NCI-H748 treated with DMSO at 0.1 percent for 48 hours (cell line): ENCODE measurements at places on chromosomes 7 and 10.
A peak's percentile ranks its signal among the peaks of the same experiment; 100 is the strongest.

- DNase-seq, result no peak
Measured at GRCh38 chr10:79979310-79979975, 30.5 kb upstream of the SFTPD start.

DNA sequence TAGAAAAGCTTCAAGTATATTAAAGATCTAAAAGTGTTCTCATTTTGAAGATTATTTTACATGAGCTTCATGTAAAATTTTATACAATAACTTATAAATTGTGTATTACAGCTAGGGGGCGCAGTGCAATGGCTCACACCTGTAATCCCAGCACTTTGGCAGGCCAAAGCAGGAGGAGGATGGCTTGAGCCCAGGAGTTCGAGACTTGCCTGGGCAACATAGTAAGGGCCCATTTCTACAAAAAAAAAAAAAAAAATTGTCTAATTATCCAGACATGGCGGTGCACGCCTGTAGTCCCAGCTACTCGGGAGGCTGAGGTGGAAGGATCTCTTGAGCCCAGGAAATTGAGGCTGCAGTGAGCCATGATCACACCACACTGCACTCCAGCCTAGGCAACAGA, 16.6 kb downstream of the ACBD5 start:
- no peak for DNase-seq

DNA sequence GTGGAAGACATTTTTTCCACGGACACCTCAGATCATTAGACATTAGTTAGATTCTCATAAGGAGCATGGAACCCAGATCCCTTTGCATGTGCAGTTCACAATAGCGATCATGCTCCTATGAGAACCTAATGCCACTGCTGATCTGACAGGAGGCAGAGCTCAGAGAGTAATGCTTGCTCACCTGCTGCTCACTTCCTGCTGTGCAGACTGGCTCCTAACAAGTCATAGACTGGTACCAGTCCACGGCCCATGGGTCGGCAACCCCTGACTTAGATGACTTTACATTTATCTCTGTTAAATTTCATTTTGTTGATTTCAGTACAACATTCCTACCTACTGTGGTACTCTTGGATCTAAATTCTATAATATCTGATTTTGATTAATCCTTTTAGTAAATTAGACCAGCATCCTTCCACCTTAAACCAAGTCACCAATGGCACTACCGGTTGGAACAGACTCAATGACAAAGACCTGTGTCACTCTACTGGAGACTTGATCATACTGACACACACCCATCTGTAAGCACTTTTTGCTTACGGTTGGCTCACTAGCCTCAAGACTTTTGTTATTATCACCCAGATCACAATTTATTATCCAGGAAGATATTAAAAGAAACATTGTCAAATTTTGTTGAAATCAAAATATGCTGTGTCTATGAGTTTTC, 8.0 kb upstream of the CCDC71L start:
- DNase-seq, result no peak

- DNase-seq, result no peak
Measured at GRCh38 chr10:119523895-119524719, 18.4 kb downstream of the RGS10 start.

DNA sequence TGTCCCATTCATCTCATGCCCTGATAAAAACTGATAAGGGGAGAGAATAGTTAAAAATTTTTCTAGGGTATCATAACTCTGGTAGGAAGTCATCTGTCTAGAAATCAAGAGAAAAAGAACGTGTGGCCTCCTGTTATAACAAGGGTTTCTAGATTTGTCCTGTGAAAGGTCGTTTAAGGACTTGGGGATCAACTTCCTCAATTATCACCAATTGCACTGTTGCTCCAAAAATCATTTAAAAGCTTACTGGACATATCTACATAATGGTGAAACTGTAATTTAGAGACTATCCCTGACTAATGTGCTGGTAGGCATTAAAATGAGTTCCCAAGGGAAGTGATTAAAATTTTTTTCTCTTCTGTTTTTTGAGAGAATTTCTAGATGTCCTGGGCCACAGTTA, 58.2 kb downstream of the GPR141 start:
- DNase-seq, result no peak

GRCh38 chr7:45400680-45401079, 173.5 kb upstream of the ADCY1 start:
- DNase-seq, result no peak

DNA sequence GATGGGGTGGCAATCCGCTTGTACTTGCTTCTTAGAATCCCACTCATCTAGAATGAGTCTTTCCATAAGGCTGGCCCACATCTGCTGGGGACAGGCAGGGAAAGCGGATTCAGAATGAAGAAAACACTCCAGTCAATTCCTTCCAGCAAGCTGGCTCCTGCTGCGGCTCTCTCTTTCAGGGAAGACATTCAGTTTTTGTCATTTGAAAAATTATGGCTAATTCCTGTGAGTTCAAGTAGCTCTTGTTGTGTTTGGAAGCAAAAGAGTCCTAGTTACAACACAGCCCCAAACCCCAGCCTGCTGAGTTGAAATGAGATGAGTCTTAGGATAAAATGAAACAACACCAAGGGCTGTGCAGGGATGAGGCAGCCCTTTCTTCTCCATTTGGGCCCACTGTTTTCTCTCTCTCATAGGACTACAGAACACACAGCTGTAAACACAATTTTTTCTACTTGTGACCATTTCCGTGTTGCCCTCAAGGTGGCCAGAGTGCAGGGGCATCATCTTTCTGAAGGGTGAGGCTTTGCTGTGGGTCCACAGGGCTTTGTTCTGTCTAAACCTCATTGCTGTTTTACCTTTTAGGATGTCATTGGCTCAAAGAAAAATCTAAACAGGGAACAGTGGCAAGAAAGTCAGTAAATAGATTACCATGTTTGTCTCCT, 90.8 kb upstream of the EEPD1 start:
- DNase-seq, result no peak

- DNase-seq, result no peak
Measured at GRCh38 chr7:139567647-139568345, 44.3 kb downstream of the CLEC2L start.

DNA sequence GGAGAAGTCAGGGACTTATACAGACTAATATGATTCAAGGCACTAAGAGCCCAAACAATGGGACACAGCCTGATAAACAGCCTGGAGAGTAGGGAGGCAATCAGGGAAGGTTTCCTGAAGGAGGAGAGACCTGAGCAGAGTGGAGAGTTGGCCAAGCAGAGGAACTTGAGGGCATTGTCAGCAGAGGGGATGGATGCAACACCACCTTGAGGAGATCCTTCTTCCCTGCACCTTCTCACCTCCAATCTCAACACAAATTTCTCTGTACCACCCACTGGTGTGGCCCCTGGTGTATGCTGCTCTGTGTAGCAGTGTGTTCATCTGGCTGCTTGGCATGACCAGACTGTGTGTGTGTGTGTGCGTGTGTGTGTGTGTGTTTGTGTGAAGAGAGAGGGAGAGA, 146.2 kb downstream of the WDR11 start:
- no peak for DNase-seq

DNA sequence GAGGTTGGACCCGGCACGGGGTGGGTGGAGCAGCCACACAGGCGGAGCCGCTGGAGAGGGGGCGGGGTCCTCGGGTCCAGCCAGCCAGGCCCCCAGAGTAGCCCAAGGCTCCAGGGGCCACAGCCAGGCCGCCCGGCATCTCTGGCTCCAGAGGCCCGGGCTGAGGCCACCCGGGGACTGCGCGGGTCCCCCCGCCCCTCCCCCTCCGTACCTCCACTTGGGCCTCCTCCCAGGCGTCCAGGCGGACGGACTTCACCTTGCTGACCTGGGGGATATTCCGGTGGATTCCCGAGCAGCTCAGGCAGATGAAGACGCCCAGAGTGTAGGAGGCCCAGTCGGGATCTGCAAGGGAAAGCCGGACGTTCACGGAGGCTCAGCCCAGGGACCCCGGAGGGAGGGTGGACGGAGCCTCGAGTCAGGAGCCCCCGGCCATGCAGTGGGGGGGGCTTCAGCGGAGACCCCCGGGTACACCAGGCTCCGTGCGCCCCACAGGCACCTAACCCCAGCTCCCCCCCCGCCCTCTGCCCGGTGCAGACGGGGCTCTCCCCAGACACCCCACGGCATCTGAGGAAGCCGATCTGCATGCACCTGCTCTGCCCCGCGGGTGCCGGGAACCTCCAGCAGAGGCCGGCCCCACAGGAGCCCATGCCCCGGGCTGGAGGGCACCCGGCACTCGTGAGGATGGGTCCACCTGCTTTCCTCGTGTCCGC, 19.2 kb downstream of the ADAP1 start:
- no peak for DNase-seq

GRCh38 chr7:134992626-134993179, 6.4 kb downstream of the AGBL3 start:
- DNase-seq, result no peak

GRCh38 chr10:809671-810350, 120.3 kb upstream of the DIP2C start:
- no peak for DNase-seq

DNA sequence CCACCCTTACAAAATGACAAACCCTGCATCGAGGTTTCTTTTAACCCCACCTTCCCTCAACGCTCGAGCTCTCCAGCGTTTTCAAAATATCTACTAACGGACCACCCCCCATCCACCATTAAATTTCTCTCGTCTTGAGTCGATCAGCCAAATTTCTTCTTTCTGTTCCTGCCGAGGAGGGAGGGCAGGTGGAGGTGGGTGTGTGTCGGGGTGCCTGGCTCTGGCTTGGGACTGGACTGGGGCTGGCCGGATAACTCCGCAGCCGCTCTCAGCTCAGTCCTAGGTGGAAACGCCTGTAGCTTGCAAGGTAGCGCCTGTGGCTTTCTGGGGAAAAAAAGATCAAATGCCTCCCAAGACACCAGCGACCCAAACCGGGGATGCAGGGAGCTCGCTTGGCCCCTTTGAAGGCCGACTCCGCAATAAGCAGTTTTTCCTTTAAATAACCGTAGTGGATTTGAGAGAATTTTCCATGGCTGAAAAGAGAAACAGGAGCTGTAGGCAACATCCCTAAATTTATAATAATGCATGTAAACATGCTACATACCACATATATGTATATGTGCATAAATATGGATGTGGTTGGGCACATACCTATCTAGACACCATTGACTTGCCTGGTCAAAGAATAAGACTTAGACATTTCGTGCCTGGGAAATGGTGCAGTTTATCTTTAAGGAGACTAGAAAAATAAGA, 1.9 kb upstream of the TMEM178B start:
- peak; percentile 54 for DNase-seq

GRCh38 chr10:102994531-102995295, 76.6 kb downstream of the CNNM2 start:
- no peak for DNase-seq

DNA sequence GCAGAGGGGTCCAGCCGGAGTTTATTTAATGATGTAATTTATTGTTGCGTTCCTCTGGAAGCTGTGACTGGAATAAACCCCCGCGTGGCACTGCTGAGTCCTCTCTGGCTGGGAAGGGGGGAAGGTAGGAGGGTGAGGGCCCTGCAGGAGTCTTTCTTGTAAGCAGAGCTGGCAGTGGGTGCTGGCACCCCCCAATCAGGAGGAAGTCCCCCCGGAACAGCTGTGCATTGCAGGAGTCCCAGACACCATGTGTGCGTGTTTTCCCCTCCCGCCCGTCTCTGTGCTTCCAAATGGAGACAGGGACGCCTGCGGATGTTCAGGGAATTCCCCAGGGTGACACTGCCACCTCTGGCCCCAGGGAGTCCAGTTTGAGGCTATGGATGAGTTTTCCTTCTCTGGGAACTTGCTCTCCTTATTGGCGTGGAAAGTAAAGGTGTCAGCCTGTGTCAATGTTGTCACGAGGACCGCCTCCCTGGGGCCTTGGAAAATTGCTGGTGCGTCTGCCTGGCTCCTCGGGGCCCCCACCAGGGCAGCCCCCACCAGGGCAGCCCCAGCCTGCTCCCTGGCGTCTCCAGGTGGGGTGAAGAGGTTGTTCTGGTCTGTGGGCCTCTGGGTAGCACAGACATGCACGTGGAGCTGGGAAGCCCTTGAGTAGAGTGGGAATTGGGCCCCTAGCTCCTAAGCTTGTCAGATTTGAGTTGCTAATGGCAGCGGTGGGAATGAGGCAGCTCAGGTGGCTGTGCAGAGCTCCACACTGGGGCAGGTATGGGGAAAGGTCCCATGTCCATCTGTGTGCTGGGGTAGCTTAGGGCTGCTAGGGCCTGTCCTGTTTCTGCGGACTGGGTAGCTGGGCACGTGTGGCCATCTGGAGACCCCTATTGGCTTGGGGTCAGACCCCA, 2.7 kb downstream of the FZD9 start:
- DNase-seq, result no peak

DNA sequence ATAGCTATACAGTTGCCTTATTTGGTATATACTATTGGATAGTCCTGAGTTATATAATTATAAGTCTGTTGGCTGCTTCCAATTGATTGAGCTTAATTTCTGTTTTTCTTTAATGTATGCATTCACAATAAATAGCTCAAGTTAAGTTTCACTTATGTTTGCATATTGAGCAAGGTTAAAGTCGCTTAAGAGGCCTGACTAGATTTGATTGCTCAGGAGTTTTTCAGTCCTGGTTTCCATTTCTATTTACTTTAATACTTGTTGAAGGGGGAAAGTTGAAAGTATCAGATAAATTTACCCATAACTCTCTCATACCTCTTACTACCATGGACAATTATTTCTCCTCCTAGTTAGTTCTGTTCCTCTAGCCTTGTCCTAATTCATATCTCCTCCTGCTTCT, 294.7 kb downstream of the ARL4A start:
- no peak for DNase-seq

DNA sequence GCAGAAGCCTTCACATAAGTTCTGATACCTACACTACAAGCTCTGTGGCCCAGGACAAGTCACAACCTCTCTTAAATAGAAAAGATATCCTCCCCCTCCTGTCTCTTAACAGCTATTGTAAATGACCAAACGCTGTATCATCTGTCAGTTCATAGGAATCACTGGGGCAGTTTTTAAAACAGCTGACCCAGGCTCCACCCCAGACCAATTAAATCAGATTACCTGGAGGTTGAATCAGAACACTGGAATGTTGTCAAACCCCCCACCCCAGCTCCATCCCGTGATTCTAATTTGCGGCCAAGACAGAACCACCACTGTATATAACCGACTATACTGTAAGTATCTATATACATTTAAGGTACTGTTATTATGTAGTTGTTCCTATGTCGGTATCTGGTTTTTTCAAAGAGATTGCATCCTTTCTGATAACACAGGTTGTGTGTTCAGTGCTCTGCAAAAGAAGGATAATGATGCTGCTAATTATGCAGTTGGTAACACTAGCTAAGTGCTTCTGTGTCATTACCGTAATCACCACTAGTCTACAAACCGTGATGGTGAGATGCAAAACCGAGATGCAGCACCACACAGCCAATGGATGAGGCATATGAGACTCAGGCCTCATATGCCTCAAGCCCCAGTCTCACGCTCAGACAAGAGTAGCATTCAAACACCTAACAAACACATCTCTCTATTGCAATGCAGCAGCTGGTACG, 47.4 kb downstream of the TNS3 start:
- no peak for DNase-seq

- DNase-seq, result no peak
Measured at GRCh38 chr10:13001041-13001886, at the start of gene CCDC3. Gene CCDC3 (minus strand): TSS chr10:13001713. CDS start chr10:13001570, 143 bp downstream.

- DNase-seq, result no peak
Measured at GRCh38 chr10:29862923-29863614, 196.3 kb downstream of the JCAD start.

- no peak for DNase-seq
Measured at GRCh38 chr7:32948202-32948601, 9.0 kb upstream of the FKBP9 start.

GRCh38 chr10:35413985-35414861, 77.9 kb downstream of the CCNY start:
- no peak for DNase-seq
